CD4-positive, alpha-beta T cell treated with Interleukin-2 at 100 ng/mL for 4 hours (primary cell): ENCODE measurements at places on chromosomes 7 and 10.

DNA sequence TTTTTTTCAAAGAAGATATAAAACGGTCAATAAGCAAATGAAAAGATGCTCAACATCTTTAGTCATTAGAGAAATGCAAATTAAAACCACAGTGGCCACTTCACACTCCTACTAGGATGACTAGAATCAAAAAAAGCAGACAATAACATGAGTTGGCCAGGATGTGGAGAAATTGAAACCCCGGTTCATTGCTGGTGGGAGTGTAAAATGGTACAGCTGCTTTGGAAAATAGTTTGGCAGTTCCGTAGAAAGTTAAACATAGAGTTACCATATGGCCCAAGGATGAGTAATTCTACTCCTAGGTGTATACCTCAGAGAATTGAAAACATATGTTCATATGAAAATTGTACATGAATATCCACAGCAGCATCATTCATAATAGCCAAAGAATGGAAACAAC lies 573.3 kb downstream of the GALNT17 start:
- DNase-seq, result no peak

DNA sequence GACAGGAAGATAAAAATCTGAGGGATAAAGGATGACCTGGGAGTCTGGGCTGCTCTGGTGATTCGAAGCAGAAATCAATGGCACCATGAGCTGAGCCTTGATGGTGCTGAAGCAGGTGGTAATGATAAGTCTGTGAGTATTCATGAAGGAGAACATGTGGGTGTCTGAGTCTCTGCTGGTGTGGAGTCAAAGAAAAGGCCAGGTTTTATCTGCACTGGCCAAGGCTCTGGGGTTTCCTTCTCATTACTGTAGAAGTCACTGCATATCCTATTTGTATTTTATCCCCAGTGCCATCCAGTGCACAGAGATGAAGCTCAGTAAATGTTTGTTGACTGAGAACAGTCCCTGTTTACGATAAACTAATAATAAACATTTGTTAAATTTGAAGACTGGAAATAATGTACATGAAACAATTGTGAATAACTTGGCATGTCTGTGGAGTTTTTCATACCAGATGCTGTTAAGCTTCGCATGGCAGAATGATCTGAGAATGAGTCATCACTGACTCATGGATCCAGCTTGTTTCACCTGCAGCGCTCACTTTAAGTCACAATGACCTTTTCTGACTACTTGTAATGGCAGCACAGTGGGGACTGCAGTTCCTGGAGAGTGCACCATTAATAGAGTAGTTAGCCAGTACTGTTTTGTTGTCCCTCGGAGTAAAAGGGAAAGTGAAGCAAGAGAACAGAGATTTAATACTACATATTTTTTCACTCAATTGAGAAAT lies 538.5 kb downstream of the HTR7 start:
- DNase-seq, result no peak

DNA sequence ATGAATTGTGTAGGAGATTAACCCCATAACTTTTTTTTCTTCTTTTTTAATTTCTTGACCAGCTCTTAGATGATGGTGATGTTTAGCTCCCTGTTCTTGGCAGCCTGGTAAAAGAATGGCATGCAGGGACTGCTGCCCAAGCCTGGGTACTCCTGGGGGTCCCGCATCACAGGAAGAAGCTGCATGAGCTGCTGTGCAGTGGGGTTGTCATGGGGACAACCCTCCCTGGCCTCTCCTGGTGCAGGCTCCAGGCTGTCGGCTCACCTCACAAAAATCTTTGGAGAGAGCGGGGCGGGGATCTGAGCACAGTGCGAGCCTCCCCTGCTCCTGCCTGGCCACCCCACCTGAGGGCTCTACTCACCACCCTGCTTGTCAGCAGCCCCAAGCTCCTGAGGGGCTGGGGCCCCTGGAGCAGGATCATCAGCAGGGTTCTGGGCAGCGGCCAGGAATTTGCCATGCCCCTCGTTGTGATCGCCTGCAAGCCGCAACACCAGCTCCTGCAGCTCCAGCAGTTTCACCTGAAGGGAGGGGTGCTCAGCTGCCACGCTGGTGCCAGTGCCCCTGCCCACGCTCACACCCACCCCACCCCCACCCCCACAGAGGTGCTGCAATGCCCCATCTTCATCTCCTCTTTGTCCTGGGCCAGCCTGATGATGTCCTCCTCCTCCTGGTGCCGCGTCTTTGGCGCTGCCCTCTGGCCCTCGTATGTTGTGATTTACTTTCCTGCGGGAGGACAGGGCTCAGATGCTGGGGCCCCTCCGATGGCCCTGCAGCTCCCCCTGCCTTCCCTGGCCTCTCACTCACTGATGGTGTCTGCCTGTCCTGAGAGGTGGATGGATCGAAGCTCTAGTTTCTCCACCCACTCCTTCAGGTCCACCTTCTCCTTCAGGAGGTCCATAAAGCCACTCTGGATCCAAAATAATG lies 15.5 kb upstream of the MTPAP start:
- no peak for DNase-seq

GRCh38 chr10:97454330-97455036 lies 8.5 kb downstream of the ZDHHC16 start:
- peak; percentile 51 for DNase-seq

DNA sequence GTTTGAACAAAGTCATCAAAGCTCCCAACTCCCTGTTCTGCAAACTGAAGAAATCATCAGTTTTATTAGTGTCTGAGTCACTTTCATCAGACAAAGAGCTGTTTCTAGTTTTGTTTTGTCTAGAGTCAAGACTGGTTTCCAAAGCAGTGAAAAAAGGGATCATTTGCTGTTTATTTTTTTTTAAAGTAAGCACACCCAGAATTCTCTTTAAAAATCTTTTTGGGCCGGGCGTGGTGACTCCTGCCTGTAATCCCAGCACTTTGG lies 972.0 kb upstream of the CELF2 start:
- DNase-seq, result no peak
